ENCODE measurements at places on chromosomes 5 and 9. TPM values are rescaled to one million over a fixed set of nuclear protein-coding genes. Genes with fewer than 3 reads are reported as not detected.

DNA sequence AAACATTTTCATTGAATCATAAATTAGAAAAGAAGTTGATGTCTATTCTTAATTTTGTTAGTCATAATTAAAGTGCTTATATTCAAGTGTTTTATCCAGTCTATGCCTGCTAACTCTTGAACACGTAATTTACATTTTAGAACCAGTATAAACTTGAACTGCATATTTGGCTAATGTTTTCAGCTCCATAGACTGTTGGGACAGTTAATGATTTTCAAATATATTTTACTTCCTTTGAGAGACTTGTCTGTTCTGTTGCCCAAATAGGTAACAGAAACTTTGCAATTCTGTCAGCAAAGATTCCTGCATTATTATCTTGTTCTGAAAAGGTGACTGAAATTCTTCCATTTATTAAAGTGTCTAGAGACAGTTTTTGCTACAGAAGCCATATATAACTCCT lies 7.8 kb downstream of the ITGA2 start:
- DNase-seq = no peak

The IL13 gene
- total RNA-seq = not detected

The SLC36A3 gene
- not detected for total RNA-seq

DNA sequence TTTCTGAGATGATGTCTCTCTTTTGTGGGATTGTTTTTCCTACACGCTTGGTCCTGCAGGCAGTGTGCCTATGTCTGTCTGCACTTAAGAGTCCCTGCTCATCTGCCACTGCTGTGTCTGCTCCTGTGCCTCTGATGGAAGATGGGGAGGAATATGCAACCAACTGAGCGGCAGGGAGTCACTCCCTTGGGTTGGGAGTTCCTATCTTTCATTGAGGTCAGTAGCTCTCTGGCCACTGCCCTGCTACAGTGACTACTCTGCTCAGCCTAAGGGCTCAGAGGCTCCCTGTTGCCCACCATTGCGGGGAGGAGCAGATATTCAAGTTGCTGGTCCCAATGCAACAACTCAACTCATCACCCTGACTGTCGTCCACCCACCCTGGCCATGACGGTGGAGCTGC lies 13.4 kb upstream of the FAM163B start:
- no peak for DNase-seq

The SPINK6 gene
- not detected for total RNA-seq

The PDCD1LG2 gene
- 1.2 TPM for total RNA-seq

DNA sequence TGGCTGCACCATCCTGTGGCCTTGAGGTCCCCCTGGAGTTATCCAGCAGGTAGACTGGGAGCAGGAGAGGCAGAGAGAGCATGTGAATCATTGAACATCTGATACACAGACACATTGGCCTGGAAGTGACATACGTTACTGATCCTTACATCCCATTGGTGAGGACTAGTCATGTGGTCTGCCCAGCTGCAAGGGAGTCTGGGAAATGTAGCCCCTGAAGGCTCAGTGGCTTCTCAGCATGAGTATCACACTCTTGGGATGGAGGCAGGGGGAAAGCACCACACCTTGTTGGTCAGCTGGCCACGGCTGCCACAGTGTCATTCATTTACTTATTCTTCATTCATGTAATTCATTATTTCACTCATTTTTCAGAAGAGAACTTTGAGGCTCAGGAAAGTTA lies 13.3 kb upstream of the KCNMB1 start:
- DNase-seq = no peak

The TLR4 gene
- 16.1 TPM for total RNA-seq

The ROR2 gene
- total RNA-seq = 56.0 TPM

DNA sequence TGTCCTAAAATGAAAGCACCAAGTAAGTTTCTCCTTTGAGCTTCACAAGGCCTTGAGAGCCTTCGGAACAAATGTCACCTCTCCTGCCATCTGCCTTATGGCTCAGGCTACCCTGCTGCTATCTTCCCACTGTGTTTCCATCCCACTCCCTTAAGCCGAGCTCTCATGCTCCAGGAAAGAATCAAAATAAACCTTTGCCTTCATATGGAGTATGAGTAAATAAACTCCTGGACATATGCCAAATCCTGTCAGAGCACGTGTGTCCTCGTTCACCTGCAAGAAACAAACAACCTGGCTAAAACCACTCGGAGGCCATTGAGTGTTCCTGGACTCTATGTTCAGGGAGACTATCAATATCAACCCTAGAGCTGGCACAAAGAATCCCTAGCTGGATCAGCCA lies 122.3 kb upstream of the CCDC112 start:
- DNase-seq = no peak

DNA sequence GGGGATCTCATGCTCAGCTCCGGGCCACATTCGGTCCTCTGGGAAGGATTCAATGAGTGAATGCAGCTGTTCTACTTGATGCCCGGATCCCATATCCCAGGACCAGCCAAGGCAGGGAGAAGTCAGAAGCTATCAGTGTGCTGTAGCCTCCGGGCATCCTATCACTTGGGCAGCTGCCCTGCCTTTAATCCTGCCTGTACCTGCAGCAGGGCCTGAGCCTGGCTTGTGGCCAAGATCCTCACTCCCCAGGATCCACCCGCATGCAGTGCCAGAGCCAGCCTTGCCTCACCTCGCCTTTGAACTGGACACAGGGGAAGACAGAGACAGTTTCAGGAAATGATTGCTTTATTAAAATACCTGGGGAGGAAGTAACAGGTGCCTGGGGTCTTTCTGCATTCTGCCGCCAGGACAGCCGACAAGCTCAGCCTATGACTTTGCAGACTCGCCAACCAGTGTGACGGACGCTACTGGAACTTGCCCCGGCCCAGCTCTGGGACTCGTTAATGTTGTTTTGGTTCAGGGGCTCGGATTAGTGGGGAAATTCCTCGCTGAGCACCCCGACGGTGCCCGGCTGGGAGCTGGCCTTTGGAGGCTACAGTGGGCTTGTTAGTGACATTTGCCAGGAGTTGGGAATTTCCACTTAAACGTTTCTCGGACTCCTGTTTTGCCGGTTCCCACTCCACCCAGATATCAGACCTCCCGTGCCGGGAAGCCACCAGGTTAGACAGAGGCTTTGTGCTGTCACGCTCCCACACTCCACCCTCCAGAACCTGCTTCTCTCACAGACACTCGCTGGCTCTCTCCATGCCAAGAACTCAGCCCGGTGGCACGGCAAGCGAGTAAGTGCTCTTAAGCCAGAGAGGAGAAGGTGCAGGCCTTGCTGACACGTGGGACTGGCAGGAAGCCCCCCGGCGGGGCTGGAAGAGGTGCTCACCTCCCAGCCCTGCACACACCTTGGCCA lies 721 bp downstream of the PTGES start:
- DNase-seq = peak; percentile 69

GRCh38 chr5:132372542-132372941 lies 3.0 kb downstream of the SLC22A5 start:
- no peak for DNase-seq

DNA sequence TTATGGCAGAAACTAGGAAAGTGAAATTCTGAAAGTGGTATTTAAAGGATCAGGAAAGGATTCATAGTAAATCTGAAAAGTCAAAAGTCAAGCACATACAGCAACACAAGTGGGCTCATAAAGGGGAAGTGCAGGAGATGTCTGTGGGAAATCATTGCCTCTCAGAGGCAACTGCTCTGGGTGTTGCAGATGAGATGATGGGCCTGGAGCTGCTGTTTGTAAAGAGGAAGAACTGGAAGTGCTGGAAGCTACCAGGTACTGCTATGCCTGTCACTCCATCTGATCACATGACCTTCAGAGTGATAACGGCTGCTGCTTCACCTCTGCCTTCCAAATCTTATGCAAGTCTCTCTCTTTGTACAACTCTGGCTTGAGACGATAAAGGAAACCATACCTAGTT lies 55.9 kb downstream of the ADRB2 start:
- DNase-seq = no peak

- no peak for DNase-seq
Observed at GRCh38 chr5:20476016-20476415, 488.0 kb upstream of the CDH18 start.

GRCh38 chr9:126973651-126974529 lies 59.3 kb downstream of the RALGPS1 start:
- DNase-seq = no peak

GRCh38 chr9:91208419-91208745 lies 153.3 kb downstream of the AUH start:
- DNase-seq = no peak

The CDKN2A gene
- total RNA-seq = 3.6 TPM

DNA sequence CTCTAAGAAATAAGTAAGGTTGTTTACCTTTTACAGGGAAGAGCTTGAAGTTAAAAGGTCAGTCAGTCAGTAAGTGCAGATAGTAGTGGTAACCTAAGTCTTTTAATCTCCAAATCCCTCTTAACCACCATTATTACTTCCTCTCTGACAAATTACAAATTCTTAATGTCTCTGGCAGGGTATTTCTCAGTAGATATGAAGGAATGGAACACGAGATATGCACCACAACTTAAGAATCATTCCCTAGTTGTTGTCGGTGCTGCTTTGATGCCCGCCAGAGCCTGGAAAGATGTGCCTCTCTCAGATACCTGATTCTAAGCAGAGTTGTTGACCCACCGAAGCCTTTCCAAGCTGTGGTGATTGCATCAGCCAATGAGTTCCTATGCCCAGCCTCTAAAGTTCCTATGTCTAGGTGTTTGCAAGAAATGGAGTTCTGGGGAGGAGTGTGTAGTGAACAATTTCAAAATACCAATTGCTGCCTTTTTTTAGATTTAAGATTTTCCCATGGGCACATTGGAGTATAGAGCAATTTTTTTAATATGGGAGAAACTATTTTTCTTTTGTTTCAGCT lies 78.5 kb downstream of the CD180 start:
- DNase-seq = no peak

DNA sequence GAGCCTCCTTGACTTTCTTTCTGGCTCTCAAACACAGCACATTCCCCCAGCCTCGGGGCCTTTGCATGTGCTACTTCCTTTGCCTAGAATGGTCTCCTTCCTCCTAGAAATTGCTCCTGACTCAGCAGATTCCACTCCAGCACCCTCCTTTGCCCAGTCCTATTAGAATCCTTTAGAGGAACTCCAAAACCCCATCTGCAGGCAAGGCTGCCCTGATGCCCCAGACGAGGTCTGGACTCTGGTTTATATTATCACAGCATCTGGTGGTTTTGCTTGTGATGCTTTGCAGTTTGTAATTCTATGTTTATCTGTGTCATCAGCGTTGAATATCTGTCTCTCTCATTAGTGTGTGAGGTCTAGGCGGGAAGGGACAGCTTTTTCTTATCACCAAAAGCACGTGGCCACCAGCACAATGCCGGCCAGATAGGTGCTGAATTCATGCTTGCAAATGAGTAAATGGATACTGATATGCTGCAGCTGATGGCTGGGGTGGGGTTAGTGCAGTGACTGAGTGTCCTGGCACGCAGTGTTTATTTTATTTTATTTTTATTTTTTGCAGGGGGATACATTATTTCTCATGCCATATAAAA lies 30.0 kb upstream of the ANKH start:
- no peak for DNase-seq

The PKD2L2 gene
- total RNA-seq = not detected

DNA sequence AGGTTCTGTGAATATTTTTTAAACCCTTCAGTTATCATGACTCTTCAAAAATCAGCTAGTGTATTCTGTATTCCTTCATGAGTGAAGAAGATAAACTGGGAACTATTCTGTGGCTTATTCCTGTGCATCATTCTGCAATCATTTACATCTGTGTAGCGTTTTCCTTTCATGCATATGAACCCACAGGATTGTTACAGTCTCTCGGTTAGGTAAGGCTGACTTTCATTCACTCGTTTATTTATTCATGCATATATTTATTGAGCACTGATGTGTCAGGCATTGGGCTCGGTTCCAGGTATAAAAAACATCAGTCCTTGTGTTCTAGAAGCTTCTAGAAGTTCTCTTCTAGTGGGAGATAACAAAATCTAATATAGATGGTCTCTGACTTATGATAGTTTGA lies 318.4 kb downstream of the MAN2A1 start:
- DNase-seq = no peak

The IFNK gene
- total RNA-seq = not detected

The PIP5K1B gene
- 60.0 TPM for total RNA-seq

GRCh38 chr5:168892618-168893186 lies 313.5 kb upstream of the PANK3 start:
- no peak for DNase-seq

- no peak for DNase-seq
Observed at GRCh38 chr5:142191776-142192175, 83.2 kb downstream of the NDFIP1 start.

The LTC4S gene
- total RNA-seq = 7.0 TPM

DNA sequence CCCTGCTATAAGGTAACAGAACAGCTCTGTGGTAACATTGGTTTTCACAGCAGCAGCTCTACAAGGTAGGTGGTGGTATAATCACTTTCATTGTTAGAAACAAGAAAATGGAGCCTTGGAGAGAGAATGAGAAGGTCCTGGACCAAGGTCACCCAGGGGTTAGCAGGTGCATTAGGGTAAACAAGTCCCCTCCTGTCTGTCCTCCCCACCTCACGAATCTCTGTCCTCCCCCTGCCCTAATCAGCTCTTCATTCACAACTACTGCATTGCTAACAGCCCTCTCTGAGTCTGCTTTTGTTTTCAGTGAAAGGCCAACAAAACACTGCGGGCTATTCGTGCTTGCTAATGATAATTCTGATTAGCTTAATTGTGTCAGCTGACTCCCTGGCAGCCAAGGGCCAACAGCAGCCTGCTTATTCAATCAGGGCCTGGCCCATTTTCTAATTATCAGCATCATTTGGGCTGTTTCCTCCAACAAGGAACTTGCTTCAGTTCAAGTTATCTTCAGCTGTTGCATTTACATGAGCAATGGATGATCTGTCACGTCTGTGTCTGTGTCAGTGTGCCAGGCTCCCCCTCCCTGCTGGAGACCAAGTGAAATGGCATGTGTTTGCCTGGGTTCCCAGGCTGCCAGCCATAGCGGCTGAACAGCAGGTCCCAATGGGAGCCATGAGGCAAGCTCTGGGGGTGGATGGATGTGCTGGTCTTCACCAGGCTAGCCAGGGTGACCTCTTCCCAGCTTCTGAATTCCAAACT lies 56.7 kb upstream of the EQTN start:
- no peak for DNase-seq

The CAMLG gene
- 15.8 TPM for total RNA-seq

- no peak for DNase-seq
Observed at GRCh38 chr5:107743373-107744000, 72.8 kb upstream of the EFNA5 start.

The PTGS1 gene
- total RNA-seq = 8.8 TPM

- no peak for DNase-seq
Observed at GRCh38 chr9:81079055-81079454, 610.3 kb downstream of the TLE1 start.

The OMD gene
- 5.1 TPM for total RNA-seq

The CLPTM1L gene
- 101 TPM for total RNA-seq

- no peak for DNase-seq
Observed at GRCh38 chr5:177378884-177379883, 5.0 kb upstream of the SLC34A1 start.

- no peak for DNase-seq
Observed at GRCh38 chr5:97854871-97855762, 672.1 kb upstream of the RIOK2 start.
